ENCODE measurements at places on chromosomes 1 and 21.

- no peak for DNase-seq
Measured at GRCh38 chr21:33036430-33037162, 10.9 kb downstream of the OLIG2 start.

DNA sequence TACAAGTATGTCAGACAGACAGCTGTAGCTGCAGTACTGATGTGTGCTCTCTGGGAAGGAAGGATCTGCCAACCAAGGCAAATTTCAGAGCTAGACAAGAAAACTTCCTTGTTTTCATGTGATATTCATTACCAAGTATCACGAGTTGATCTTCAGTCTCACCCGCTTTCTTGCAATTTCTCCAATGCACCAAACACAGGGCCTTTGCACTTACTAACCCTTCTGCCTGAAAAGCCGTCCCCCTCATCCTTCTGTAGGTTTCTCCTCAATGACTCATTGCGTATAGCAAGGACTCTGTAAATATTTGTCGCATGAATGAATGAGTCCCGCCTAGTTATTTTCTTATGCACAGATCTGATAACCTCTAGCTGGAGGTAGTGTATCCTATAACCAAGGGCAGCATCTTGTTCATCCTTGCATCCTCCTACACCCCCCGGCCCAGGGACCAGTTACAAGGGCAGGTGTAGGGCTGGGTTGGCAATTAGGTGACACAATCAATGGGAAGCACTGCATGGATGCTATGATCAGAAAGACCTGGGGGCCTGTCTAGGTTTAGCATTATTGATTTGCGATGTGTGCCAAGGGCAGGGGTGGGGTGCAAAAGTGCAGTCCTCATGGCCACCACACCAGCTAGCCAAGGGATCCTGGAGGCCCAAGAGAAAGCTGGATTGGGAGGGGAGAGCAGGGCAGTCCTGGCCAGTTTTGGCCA, 51.4 kb upstream of the GPR157 start:
- no peak for DNase-seq

- DNase-seq, result no peak
Measured at GRCh38 chr1:45383191-45383590, 43.0 kb upstream of the MUTYH start.

GRCh38 chr1:221841251-221841982, 99.5 kb upstream of the DUSP10 start:
- DNase-seq, result no peak

DNA sequence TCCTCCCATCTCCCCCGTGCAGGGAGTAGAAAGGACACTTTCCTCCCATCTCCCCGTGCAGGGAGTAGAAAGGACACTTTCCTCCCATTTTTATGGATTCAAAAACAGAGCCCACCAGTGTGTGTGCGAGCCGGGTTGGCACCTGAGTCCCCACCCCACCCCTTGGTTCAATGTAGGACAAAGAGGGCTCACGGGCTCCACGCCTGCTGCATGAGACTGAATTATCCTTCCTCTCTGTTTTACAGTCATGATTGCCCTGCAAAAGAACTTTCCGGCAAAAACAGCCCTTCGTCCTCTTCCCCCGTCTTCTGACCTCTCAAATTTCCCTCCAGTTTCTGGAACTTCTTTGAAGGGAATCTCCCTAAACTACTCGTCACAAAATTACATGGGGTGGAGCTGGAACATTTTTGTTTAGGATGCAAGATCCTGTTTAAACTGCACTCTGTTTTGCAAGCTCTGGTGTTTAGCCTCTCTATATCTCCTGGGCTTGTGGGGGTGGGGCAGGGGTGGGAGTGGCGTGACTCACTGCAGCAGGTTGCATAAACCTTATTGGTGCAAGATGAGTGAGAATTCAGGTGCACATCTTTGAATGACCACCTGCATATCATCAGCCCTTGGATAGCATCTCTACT, 99.8 kb downstream of the PSMG1 start:
- no peak for DNase-seq

DNA sequence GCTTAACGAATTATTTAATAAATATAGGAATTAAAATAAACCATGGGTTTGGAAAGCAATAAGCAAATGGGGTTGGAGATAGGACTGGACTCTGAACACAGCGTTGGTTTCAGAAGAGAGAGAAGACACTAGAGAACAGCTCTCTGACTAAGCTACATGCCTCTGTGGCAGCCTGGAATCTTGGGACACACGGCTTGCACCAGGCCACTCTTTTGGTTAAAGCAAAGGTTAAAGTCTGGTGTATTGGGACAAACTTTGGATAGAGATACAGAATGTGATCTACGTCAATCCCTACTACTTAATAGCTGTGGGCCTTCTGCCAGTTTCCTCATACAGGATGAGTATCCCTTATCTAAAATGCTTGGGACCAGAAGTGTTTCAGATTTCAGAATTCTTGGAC, 49.7 kb upstream of the HSD17B7 start:
- no peak for DNase-seq

GRCh38 chr1:178551940-178552339, 39.0 kb downstream of the TEX35 start:
- no peak for DNase-seq

- no peak for DNase-seq
Measured at GRCh38 chr1:180386745-180387367, 115.5 kb downstream of the ACBD6 start.

- no peak for DNase-seq
Measured at GRCh38 chr1:157673008-157673407, 27.6 kb downstream of the FCRL3 start.

GRCh38 chr1:198253668-198254067, 96.9 kb downstream of the NEK7 start:
- DNase-seq, result no peak

- no peak for DNase-seq
Measured at GRCh38 chr1:62356257-62356835, 37.1 kb upstream of the KANK4 start.

DNA sequence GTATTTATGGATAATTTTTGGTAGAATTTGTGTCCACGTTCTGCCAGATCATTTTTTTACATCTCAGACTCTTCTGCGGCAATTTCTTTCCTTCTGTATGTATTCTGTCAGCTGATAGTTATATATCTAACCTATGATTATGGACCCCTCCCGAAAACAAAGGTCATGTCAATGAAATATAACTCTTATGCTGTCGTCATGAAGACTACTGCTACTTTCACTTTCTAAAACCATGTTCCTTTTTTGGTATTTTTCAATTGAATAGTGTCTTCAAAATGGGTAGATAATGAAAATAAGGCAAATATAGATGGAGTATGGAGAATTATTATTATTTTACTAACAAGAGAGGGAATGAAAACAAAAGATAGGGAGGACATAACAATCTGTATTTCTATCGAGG, 3.2 kb downstream of the ANGPTL1 start:
- DNase-seq, result no peak

- DNase-seq, result no peak
Measured at GRCh38 chr1:197924516-197925123, 7.4 kb downstream of the LHX9 start.

- no peak for DNase-seq
Measured at GRCh38 chr1:17167041-17167785, 37.7 kb upstream of the PADI1 start.

GRCh38 chr1:34885405-34886247, 26.1 kb upstream of the SMIM12 start:
- peak; percentile 41 for DNase-seq

- DNase-seq, result no peak
Measured at GRCh38 chr1:18271336-18271735, 163.7 kb downstream of the IGSF21 start.

DNA sequence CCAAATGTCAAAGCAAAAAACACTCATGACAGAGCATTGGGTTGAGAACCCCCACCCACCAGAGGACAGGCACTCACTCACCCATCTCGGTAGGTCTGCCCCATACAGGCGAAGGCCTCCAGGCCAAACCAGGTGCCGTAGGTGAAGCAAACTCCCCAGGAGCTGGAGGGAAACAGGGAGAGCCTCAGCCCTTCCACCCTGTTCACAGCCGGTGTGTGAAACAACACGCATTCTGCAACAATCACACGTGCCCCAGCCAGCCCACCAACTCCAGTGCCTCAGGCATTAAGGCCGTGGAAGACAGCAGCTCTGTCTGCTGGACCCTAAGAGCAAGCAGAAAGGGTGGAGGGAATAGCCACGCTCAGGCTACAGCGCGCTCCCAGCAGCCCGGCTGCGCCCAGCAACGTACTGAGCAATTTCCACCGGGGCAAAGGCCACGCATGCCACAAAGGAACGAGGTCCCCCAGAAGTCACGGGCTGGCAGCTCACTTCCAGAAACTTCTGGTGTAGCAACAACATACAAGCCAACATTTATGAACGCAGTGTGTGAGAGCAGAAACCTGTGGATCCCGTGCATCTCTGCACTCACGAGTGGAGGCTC, 11.4 kb upstream of the SPATC1L start:
- DNase-seq, result no peak

GRCh38 chr1:160032165-160032820, 503 bp upstream of the PIGM start:
- DNase-seq, result no peak

GRCh38 chr1:161747801-161748200, 1.8 kb upstream of the DUSP12 start:
- no peak for DNase-seq

GRCh38 chr1:56202796-56203492, 376.4 kb downstream of the PLPP3 start:
- no peak for DNase-seq

- DNase-seq, result no peak
Measured at GRCh38 chr1:2972879-2973575, 48.2 kb upstream of the ACTRT2 start.
